ENCODE measurements at places on chromosomes 5 and 9.
A peak's percentile ranks its signal among the peaks of the same experiment; 100 is the strongest.

DNA sequence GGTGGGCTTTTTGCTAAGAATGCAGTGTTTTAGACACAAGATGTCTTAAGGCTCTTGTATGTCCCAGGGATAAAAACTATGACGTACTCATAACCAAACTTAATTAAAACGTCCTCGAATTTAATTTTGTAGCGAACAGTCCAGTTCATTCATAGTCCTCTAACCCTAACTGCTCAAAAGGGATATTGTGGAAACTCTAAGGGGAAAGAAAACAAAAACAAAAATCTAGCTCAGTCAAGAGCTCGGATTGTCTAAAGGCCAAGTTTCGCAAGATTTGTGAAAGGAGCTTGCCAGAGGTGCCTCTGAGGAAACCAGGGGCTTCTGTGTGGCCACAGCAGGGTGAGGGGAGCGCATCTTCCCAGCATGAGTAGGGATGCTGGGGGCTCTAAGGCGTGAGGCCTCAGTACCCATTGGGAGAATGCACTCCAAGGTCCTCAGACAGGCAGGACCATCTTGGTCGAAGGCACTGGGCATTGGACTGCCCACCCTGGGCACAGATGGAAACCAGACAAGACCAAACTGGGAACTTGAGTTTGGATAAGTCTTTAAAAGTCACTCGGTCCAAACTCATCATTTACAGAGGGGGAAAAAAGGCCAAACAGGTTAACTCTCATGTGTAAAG lies 71.8 kb downstream of the PRRT1B start:
- DNase-seq: no peak

DNA sequence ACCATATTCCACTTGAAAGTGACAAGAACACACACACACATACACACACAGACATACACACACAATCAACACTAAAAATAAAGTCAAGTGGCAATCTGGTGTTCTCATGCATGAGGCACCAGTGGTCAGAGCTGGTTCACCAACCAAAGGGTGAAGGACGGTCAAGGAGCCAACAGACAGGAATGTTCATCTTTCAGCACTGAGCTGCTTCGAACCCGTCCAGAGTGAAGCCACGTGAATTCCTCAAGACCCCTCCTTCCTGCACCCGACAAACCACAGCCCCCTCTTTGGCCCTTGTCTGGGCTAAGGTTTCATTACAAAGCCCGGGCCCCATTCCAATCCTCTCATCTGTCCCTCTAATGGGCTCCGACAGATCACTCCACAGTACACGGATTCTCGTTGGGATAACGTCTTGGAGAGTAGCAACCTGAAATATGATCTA lies 84.5 kb upstream of the SMIM23 start:
- no peak for DNase-seq

GRCh38 chr9:109640580-109641371 lies 139.2 kb upstream of the PALM2AKAP2 start:
- peak; percentile 11 for DNase-seq

GRCh38 chr9:92276331-92277032 lies 17.0 kb downstream of the IARS1 start:
- no peak for DNase-seq

DNA sequence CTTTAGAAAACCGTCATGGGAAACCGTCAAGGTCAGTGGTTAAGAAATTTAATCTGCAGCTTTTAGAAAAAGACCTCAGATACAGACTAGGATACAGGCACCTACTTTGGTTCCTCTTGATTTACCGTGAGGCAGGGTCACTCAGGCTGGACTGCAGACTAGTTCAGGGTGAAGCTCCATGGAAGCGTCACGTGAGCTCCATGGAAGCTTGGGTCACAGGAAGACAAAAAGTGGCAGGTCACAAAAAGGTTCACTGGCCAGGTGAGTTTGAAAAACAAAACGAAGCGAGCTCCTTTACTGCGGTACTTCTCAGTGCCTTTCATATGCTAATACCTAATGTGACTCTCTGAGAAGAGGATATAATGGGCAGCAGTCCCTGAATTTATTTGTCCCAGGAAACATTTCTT lies 43.0 kb downstream of the PRRC2B start:
- no peak for DNase-seq

- no peak for DNase-seq
Measured at GRCh38 chr9:97506306-97506705, 4.8 kb downstream of the TMOD1 start.

- DNase-seq: no peak
Measured at GRCh38 chr5:43195670-43196265, 3.7 kb downstream of the NIM1K start.

GRCh38 chr5:83723031-83723430 lies 2.4 kb upstream of the HAPLN1 start:
- DNase-seq: no peak

GRCh38 chr5:93602241-93603077 lies 19.4 kb downstream of the NR2F1 start:
- no peak for DNase-seq

DNA sequence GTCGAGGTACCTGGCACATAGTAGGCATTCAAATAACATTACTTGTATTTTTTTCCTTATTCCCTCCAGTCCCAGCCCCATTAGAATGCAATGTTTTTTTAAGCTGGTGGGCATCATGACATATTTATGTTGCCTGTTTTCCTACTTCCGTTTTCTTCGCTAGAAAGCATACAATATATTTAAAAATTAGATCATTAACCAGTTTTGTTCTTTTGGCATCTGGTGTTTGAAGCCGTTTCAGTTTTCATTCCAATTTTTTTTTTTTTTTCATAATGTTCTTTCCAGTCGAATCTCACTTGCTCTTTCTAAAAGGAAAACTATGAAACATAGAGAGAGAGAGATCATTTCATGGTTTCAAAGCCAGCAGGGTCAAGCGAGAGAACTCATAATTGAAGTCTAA lies 228.3 kb upstream of the C9orf72 start:
- DNase-seq: no peak

DNA sequence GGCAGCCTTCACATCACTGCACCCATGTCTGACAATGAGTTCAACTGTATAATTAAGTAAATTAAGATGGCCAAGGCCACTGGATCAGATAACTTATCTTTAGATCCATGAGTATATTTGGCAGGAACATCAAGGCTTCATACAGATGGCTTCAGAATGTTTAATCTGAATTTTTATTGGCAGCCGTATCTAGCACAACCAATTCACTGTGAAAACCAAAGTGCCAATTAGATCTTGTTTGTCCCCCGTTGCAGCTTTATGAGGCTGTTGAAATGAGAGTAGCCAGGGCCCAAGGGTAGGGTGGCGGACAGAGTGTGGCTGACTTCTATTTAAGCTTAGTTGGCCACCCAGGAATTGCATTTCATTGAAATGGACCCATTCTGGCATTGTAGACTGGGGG lies 137.7 kb downstream of the SYK start:
- DNase-seq: no peak

GRCh38 chr5:153209016-153209415 lies 281.5 kb upstream of the GRIA1 start:
- DNase-seq: no peak

GRCh38 chr5:126508962-126509279 lies 85.7 kb downstream of the GRAMD2B start:
- DNase-seq: no peak

DNA sequence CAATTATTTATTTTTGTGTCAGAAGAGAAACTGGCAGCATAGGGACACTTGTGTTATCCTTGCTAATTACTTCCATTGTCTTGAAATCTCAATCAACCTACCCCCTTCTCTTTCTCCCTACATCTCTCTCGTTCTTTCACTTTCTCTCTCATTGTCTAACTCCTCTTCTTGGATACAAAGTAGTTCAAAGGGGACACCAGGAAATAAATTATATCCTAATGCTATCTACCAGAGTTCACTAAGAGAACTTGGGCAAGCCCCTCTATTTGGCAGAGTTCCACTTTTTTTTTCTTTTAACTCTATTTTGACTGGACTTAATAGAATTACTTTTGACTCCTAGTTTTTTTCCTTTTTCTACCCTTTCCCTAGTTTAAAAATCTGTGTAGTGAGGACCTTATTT lies 102.2 kb downstream of the MEF2C start:
- DNase-seq: no peak

- no peak for DNase-seq
Measured at GRCh38 chr9:13967011-13967410, 346.9 kb downstream of the NFIB start.

DNA sequence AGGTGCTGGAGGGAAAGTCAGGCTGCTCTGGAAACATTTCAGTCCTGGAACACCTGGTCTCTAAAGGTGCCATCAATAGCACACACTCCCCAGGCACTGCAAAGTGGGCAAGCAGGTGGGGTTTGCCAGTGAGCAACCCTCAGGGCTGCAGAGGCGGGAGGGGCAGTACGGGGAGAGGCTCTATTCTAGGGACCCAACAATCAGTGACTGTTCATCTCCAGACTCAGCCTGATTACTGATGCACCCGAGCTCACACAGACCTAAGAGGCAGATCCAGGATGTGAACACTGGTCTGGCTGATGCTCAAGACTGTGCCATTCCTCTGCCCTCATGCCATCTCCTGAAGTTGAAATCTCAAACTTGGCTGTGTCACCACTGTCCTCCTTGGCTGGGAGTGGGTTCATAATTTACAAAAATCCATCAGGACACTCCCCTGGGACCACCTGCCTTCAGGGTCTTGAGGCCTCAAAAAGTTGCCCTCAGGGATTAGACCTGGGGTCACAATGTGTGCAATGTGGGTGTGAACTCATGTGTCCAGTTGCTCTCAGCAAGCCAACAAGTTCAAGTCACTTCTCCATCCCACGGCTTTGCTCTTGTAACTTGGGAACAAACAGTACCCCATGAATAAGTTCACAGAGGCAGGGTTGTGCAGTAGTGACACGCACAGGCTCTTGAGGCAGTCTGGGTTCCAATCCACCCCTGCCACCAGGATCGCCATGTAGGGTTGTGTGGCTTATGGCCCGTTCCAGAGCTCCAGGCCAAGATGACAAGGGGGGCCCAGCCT lies 19.9 kb upstream of the KCNMB1 start:
- DNase-seq: no peak

GRCh38 chr5:169554251-169554650 lies 29.3 kb upstream of the SPDL1 start:
- DNase-seq: no peak

- no peak for DNase-seq
Measured at GRCh38 chr9:99092643-99093491, 12.0 kb upstream of the TGFBR1 start.

GRCh38 chr9:131238402-131239021 lies 37.8 kb downstream of the FAM78A start:
- peak; percentile 49 for DNase-seq

GRCh38 chr9:14098486-14099180 lies 215.3 kb downstream of the NFIB start:
- DNase-seq: no peak

DNA sequence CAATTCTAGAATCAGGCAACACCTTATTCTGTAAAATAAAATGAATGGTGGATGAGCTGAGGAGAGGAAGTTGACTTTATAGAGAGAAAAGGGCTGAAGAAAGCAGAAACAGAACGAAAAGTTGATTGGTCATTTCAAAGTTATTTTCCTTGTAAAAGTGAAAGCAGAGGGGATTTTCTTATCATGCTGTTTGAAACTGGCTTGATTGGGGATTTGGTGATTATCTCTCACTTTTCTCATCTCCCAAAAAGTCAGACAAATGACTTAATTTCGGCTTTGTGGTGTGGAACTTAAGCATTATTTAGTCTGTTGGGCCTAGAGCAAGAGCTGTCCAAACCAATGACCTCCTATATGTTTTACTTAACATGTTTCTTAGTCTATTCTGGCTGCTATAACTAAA lies 60.5 kb upstream of the ITGA2 start:
- DNase-seq: no peak

- DNase-seq: no peak
Measured at GRCh38 chr5:73678322-73678740, 52.3 kb downstream of the ARHGEF28 start.

DNA sequence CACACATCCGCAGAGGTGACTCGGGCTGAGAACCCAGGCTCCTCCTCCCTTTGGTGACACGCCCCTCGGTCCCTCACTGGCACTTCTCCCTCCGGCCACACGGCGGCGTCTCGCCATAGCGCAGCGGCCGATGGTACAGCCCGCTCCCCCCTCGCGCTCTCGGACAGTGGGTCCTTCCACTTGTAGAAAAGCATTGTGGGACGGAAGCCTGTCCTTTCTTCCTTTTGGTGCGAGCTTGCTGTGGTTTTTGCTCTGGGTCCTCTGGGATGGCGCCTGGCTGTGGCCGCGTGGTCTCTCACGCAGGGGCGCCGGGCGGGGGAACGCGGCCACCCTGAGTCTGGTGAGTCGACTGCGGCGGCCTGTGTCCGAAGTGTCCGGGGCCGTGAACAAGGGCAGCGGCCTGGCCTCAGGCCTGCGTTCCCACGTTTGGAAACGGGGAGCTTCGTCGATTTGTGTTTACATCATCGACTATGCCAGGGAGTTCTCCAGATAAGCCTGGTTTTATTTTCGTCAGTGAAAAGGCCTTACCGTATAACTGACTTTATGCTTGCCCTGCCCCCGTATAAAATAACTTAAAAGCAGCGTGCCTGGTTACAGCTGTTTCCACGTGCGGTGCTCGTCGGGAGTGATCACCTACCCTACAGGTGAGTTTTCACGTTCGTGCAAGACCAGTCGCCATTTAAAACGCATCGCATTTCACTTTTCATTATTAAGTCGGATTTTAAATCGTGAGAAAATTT lies 258.3 kb downstream of the EPB41L4A start:
- DNase-seq: peak; percentile 88

DNA sequence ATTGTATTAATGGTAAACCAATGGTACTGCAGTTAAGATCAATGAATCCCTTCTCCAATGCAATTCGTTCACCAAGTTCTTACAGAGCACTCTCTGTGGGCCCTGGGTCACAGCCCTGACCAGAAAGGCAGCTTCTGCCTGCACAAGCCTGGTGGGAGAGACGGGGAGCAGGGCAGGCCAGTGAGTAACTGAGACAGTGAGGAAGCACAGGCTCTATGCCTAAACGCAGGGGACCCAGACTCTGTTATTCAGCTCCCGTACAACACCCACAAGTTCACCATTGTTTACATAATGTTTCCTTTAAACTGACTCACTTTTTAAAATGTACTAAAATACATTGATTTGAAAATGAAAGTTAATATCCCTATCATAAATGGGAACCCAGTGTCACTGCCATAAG lies 40.5 kb upstream of the CTSL start:
- no peak for DNase-seq

- no peak for DNase-seq
Measured at GRCh38 chr5:58987193-58987592, 404.3 kb downstream of the RAB3C start.

DNA sequence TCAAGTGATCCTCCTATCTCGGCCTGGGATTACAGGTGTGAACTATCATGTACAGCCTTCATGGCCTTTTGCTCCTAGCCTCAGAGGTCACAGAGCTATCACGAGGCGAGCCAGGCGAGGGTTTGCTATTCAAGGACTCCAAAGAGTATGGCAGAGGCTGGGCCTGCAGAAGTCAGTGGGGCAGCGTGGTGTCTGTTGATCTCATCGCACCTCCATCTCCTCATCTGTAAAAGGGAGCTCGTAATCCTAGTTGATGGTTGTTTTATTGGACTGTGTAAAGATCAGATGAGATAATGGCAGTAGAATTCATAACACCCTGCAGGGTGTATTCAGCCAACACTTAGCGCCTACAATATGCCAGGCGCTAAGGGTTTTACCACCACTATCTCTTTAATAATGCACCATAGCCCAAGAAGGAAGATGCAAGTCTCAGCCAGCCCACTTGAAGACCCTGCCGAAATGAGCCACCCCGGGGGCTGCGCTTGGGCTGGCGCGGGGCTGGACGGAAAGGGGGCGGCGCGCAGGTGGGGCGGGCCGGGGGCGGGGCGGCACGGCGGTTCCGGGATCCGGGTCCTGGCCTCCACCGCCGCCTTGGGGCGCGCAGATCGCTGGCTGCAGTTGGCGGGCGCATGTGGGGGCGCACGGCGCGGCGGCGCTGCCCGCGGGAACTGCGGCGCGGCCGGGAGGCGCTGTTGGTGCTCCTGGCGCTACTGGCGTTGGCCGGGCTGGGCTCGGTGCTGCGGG lies at the start of gene GALNT12:
Gene GALNT12, plus strand, starts transcription at position 601 of the 744 bp plus-strand sequence. Its CDS starts 29 bp downstream, at position 630.
- DNase-seq: peak; percentile 57
